ENCODE measurements at places on chromosomes 16 and 17.

GRCh38 chr16:77896415-77897128 is 108.2 kb downstream of the VAT1L start:
- no peak for DNase-seq

- DNase-seq, result no peak
These were observed 29.5 kb downstream of the NPLOC4 start for GRCh38 chr17:81607431-81607830.

GRCh38 chr17:65902831-65903522 is 289.0 kb downstream of the CEP112 start:
- DNase-seq, result no peak

- DNase-seq, result no peak
These were observed 138.5 kb downstream of the SSH2 start for GRCh38 chr17:29791336-29792080.

- DNase-seq, result peak; percentile 69
These were observed 29.7 kb downstream of the DCAKD start for GRCh38 chr17:45021607-45022287.

GRCh38 chr17:9918352-9918751 is 13.3 kb upstream of the RCVRN start:
- DNase-seq, result no peak

GRCh38 chr16:10033556-10033955 is 148.7 kb downstream of the GRIN2A start:
- DNase-seq, result no peak

- DNase-seq, result no peak
These were observed 2.3 kb downstream of the TMEM107 start for GRCh38 chr17:8173871-8174322.

GRCh38 chr17:67482764-67483163 is 105.7 kb downstream of the PITPNC1 start:
- no peak for DNase-seq

DNA sequence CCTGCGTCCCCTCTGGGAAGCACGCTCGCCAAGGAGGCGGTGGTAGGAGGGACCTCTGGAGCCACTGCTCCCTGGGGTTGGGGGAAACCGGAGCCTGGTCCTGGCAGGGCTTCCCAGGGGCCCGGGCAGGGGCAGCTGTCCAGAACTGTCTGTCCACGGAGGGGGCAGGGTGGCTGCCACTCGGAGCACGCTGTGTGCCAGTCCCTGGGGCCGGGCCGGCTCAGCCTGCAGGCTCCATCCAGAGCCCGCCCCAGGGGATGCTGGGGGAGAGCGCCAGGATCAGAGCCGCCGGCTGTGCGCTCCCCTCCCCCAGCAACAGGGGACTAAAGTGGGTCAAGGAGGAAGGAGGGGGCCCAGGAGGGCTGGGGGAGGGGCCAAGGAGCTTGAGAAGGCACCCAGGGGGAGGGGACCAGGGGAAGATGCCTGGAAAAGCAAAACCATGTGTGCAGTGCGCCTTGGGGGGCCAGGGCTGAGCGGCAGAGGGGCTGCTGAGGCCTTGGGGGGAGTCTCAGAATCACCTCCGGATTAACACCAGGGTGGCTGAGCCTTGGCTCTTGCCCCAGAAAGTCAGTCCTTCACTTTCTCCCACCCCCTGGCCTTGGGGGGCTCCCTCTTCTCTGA is 21.3 kb downstream of the ZNF423 start:
- peak; percentile 83 for DNase-seq

- no peak for DNase-seq
These were observed at the start of gene DNAH17 for GRCh38 chr17:78577296-78577695. TSS of gene DNAH17 (minus strand) at chr17:78577396. CDS start at chr17:78575057, 2,339 bp downstream.

GRCh38 chr17:83138820-83139219 is 59.4 kb downstream of the METRNL start:
- no peak for DNase-seq

DNA sequence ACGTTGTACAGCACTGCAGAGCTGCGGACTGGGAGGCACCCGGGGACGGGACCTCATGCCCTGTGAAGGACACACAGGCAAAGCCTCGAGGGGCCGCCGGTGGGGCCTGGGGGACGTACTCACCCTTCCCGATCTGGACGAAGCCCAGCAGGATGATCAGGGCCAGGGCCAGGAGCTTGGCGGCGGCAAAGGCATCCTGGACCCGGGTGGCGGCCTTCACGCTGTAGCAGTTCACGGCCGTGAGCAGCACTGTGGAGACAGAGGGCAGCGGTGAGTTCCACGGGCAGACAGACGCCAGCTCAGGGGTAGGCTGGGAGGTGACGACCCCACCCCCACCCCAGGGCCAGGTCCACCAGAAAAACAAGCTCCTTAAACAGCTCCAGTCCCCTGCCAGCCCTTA is 17.7 kb downstream of the SLC7A5 start:
- DNase-seq, result peak; percentile 12

GRCh38 chr17:51463353-51463752 is 203.0 kb downstream of the UTP18 start:
- DNase-seq, result no peak

GRCh38 chr17:65498816-65499215 is 62.6 kb downstream of the AXIN2 start:
- no peak for DNase-seq

- no peak for DNase-seq
These were observed 105.0 kb upstream of the MON1B start for GRCh38 chr16:77085981-77086380.

GRCh38 chr16:2079991-2080390 is 32.2 kb downstream of the TSC2 start:
- no peak for DNase-seq

DNA sequence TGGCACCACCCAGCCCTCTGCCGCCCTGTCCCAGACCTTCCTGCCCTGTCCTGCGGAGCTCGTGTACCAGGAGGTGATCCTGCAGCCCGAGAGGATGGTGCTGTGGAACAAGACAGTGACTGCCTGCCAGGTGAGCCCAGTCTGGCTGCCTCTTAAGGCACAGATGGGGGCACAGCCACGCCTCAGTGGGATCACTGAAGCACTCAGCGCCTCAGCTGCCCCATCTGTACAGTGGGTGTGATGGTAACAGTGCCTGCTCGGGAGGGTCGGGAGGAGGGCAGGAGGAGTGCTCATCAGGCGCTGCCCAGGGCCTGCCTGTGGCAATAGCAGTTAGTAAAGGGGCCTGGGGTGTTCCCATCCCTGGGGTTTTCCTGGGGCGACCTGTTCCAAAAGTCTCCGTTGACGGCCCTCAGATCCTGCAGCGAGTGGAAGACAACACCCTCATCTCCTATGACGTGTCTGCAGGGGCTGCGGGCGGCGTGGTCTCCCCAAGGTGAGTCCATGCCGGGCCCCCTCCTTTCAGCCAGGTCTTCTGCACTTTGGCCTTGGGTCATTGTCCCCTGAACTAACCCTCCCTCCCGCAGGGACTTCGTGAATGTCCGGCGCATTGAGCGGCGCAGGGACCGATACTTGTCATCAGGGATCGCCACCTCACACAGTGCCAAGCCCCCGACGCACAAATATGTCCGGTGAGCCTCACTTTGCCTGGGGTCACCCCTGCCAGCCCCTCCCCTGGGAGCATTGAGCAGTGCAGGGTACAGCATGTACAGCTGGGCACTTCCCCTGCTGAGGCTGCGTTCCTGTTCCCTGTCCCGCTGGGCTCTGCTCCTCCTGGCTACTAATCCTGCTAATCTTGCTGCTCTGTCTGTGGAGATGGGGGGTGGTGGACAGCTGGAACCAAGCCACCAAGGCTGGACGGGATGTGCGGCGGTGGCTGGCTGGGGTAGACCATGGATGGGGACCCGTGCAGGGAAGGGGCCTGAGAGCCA is 4.5 kb upstream of the TCAP start:
- DNase-seq, result no peak

- peak; percentile 34 for DNase-seq
These were observed 28.3 kb upstream of the CDH15 start for GRCh38 chr16:89143201-89143741.

DNA sequence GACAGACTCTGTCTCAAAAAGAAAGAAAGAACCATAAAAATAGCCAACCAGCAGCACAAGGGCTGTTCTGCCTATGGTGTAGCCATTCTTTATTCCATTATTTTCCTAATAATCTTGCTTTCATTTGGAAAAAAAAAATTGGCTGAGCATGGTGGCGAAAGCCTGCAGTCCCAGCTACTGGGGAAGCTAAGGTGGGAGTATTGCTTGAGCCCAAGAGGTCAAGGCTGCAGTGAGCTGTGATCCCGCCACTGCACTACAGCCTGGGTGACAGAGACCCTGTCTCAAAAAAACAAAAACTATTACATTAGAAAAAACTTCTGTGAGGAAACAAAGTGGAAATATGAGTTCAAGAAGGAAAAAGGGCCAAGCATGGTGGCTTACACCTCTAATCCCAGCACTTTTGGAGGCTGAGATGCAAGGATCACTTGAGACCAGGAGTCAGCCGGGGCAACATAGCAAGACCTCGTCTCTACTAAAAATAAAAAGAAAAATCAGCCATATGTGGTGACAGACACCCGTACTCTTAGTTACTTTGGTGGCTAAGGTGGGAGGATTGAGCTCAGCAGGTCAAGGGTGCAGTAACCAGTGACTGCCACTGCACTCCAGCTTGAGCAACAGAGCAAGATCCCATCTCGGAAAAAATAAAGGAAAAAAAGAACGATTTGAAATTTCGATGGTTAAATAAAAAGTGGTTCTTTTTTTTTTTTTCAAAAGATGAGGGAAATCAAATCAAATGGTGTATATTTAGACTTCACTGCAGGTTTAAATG is 2.5 kb downstream of the DCAKD start:
- no peak for DNase-seq

DNA sequence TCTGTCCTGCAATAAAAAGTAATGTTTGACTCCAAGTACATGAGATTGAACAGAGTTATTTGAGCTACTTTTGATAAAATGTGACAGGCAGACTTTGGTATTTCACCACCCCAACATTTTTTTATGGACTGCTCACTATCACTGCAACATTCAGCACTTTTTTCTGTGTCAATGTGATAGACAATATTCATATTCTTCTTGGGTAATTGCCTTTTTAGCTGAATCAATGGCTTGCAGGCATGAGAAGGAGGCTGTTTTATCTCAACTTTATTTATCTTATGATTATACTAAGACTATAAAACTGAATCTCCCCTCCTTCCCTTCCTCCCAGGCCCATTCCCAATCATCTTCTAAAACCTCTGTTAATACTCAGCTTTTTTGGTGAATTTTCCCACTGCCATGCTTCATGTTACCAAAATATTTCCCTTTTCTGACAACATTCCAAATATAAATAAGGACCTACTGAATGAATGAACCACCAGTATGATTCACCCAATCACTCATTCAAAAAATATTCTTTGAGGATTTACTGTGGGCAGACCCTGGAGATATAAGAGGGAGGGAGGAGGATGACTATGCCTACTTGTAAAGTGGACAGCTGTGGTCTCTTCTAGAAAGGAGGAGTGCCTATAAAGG is 67.6 kb downstream of the CDH13 start:
- no peak for DNase-seq

- DNase-seq, result peak; percentile 60
These were observed 1.1 kb downstream of the MC1R start for GRCh38 chr16:89919535-89920406.

DNA sequence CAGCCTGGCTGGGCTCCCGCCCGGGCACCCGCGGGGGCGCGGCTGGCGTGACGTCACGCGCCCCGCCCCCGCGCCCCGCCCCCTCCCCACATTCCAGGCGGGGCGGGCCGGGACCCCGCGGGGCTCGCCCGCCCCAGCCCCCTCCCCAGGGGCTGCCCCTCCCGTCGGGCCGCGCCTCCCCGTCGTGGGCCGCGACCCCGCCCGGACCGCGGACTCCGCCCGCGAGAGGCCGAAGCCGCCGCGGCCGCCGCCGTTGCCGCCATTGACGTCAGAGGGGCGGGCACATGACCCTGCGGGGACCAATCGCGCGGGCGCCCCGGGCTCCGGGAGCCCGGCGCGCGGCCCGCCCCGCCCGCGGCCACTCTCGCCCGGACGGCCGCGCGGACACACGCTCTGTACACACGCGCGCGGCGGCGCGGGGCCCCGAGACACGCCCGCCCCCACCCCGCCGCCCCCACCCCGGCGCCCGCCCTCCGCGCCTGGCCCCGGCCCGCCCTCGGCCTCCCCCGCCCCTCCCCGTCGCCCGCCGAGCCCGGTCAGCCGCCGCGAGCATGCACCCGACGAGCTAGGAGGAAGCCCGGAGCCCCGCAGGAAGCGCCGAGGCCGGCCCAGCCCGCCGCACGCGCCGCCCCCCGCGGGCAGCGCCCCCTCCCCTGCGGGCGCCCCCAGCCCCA is at the start of gene CMIP:
Gene CMIP (plus strand): TSS at position 361 of the 674 bp plus-strand sequence.
- peak; percentile 96 for DNase-seq

DNA sequence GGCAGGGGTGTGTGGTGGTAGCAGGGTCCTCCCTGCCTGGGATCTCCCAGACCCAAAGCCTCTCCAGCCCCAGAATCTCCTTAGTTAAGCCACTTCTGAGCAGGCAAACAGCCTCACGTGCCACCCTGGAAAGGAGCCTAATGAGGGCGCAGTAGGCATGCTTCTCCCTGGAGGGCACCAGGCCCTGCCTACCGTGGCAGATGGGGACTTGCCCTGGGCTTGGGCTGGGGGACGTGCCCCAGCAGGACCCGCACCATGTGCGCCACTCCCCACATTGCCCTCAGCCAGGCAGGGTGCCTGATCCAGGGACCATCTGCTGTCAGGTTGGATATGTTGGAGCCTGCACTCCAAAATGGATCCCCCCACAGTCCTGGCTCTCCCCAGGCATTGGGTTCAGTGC is 14.2 kb downstream of the FAM83G start:
- DNase-seq, result no peak

DNA sequence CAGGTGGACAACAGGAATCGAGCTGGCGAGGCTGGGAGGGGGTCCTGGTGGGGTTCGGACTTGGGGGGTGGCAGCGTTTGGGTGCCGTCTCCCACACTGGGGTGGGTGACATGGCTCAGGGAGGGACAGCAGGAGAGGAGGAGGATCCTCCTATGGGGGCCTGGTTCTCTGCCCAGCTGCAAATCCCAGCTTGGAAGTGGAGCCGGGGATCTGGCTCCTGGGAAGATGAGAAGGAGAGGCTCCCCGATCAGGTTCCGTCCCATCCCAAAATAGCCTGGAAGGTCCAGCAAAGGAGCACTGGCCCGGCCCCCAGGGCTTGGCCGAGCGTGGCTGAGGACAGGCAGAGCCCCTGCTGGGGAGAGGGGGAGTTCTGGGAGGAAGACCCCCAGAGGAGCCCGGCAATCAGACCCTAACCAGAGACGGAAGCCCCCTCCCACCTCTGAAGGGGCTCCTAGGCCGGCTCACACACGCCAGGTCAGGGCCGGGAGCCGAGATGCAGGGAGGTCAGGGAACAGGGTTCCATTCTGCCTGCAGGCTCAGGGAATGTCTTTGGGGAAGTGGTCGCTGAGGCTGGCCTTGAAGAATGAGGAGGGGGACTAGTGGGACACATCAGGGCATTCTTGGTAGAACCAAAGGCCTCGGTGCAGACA is 143.7 kb downstream of the ENGASE start:
- no peak for DNase-seq

- DNase-seq, result peak; percentile 81
These were observed 23.6 kb upstream of the ABR start for GRCh38 chr17:1203111-1203966.

- DNase-seq, result no peak
These were observed 46.3 kb upstream of the ARHGAP44 start for GRCh38 chr17:12743046-12743445.

GRCh38 chr17:8681170-8681949 is 50.8 kb upstream of the MYH10 start:
- DNase-seq, result peak; percentile 80
